Activated CD8-positive, alpha-beta T cell treated with anti-CD3 and anti-CD28 coated beads, Interleukin-2, amount 10 ng/mL, durations not matched to agents 7 days and 5 days (primary cell): ENCODE measurements at places on chromosomes 4 and X.

DNA sequence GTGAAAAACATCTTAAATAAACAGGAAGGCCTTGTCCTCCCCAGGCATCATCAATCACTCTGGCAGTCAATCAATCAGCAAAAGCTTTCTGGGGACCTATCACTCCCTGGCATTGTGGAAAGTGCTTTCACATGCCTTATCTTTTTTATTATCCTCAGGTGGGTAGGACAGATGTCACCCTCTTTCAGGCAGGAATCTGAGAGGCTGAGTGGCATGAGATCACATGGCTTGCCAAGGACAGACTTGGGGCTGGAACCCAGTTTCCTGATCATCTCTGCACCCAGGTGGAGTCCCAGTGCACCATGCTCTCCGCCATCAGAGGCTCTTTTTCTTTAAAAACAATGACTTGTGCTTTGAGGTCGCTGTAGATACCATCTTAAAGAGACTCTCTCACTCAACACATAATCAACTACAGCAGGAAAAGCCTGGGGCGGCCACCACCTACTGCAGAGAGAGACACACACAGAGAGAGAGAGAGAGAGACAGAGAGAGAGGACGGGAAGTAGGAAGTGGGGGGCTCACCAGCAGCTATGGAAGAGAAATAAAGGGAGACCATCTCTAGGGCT is 282.7 kb downstream of the PTTG2 start:
- no peak for DNase-seq

DNA sequence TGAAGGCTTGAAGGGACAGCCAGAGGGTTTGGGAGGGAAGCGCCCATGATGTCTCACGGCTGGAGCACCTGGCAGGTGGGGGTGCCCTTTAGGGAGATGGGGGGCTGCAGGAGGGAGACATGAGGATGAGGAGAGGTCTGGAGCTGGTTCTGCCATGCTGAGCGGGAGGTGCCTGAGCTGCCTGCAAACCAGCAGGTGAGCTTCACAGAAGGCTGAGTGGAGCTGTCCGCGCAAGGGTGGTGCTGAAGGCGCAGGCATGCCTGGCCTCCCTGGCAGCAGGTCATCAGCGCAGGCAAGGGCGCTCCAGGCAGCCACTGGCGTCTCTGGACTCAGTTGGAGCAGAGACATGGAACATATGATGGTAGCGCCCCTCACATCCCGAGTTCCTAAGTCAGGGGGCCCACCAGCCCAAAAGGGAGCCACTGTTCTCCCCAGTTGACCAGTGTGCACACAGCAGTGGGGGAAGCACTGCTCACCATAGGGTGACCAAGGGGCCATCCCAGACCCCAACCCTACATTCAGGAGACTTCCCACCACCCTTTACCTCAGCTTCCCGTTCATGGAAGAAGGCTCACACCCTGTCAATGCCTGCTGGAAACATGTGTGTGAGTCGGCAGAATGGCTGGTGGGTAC is 25.8 kb downstream of the ADRA2C start:
- peak; percentile 58 for DNase-seq

- no peak for DNase-seq
Observed at GRCh38 chrX:57417827-57418226, 131.3 kb downstream of the FAAH2 start.

- DNase-seq = no peak
Observed at GRCh38 chr4:101102114-101102742, 245.1 kb downstream of the PPP3CA start.

DNA sequence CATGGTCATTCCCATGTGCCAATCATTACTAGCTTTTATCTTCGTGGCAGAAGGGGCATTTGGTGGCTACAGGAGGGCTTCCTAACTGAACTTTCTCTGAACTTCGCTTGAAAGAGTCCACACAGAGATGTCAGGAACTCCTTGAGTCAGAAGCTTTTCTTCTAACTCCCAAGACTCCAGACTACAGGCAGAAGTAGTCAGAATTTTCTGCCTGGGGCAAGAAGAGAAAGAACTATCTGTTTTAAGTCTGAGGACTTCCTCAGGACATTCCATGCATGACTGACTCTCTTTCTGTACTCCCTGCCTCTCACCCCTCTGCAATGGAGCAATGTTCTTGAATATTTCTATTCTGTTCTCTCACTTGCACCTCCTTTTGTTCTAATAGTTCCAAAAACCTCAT is 170.5 kb upstream of the TBC1D9 start:
- DNase-seq = no peak

GRCh38 chrX:72142794-72143608 is 11.3 kb upstream of the RTL5 start:
- DNase-seq = no peak

DNA sequence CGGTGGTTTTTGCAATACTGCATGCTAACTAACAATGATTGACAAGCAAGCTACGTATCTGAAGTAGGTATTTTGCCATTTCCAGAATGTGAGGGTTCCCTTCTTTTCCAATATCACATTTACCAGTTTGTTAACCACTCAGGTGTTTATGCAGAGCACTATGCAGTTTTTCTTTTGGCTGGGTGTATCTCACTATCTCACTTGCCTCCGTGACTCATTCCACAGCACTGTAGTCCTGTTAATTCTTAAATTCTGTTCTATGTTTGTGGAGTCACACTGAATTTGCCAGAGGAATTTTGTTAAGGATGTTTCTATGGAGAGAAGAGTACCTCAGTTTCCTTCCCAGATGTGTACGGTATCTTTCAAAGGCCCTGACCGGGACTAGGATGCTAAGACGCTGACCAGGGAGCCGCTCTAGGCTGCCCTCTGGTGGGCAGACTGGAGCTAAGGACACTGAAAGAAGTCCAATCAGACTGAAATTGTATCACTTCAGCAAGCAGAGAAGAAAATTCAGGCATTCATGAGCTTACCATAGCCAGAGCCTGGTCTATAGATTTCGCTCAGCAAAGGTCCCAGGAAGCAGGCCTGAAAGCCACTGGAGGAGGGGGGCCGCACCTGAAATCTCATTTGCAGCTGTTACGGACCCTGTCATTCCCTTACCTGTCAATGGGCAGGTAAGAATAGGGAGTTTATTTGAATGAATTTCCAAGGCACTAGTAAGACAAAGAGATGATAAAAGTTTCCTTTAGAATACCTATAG is 388.4 kb upstream of the SPOCK3 start:
- DNase-seq = peak; percentile 32

DNA sequence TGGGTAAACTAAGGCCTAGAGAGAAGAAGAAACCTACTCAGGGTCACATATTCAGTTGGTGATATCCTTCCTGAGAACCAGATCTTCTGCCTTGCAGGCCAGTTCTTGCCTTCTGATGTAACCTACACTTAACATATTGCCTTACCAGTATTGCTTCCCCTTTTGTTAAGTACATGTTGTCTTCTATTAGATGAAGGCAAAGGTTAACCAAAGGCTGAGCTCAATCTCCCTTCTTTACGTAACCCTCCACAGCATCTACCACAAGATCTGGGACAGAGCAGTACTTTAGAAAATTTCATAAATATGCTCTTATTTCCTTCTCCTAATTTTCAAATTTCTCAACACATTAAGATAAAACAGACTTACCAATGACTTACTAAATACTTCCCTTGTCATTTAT is 474.4 kb downstream of the SH2D1A start:
- DNase-seq = no peak

DNA sequence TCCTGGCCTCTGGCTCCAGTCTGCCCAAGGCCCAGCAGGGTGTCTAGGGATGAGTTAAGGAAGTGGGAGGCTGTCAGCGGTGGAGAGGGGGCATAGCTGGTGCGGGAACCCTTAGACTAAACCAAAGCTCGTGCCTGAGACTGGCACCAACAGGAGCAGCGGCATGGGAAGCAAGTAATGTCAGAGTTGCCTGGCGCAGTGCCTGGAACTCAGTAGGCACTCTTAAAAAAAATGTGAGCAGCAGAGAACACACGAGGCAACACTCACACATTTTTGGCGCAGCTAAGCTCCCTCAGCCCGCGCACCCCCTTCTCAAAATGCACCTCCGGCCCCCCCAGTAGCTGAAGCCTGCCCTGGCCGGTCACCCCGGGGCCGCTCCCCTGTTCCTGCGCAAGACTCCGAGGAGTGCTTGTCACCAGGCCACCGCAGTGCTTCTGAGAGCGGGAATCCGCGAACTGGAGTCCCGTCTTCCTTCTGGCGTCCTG is 583 bp downstream of the GABRE start:
- DNase-seq = no peak

GRCh38 chr4:107718351-107718965 is 1.6 kb downstream of the PAPSS1 start:
- no peak for DNase-seq

- DNase-seq = no peak
Observed at GRCh38 chrX:18696653-18697052, 10.8 kb upstream of the PPEF1 start.

GRCh38 chr4:152896811-152897210 is 39.3 kb upstream of the FHDC1 start:
- DNase-seq = no peak

DNA sequence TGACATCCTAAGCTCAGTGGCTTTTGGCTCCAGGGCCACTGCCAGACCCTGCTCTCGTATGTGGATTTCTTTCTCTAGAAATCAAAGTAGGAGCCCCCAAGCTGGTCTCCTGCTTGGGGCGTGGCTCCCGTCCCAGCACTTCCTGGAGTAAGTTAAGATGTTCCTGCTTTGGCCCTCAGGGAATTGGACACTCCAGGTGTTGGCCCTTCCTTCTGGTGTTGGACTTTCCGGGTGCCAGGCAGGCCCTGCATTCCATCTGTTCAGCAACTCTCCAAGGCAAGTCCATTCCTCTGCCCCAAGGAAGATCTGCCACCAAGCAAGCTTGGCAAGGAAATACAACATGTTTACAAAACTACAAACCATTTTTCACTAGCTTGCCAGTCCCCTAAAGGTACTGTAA is 22.1 kb upstream of the GPC4 start:
- DNase-seq = no peak

- DNase-seq = peak; percentile 42
Observed at GRCh38 chr4:1246901-1247863, 1.7 kb downstream of the CTBP1 start.

- peak; percentile 40 for DNase-seq
Observed at GRCh38 chrX:13658602-13659001, 5.7 kb downstream of the TCEANC start.

DNA sequence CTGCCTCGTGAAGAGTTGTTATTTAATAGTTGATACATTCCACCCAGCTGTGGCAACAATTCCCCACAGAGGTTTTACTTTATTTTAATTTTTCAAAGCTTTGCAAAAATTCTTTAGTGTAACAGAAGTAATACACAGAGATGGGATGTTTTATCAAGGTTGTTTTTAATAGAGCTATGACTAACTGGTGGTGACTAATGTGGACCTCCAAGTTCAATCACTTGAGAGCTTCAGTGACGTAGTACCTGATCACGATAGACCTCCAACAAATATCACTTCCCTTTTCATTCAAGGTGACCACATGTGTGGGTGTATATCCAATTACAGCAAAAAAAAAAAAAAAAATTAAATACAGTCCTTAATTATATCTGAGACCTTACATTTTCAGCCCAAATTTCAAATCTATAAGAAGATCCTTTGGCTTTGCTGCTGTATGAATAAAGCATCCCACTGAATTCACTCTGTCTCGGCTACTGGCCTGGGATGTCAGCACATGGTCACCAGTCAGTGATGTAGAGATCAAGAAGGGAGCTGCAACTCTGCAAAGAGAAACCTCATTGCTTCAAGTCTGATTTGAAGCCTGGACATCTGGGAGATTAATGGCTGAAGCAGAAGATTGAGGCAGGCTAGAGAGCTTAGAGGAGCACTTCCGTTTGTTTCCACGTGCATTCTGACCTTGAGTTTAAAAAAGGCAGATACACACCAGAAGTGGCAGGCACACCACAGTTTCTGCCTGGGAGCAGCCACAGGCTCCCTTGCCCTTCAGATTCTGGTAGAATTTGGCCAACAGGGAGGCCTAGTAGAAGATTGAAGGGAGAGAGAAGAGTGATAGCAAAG is 345.9 kb upstream of the NOCT start:
- DNase-seq = no peak

- no peak for DNase-seq
Observed at GRCh38 chr4:61648264-61648663, 448.1 kb downstream of the ADGRL3 start.

DNA sequence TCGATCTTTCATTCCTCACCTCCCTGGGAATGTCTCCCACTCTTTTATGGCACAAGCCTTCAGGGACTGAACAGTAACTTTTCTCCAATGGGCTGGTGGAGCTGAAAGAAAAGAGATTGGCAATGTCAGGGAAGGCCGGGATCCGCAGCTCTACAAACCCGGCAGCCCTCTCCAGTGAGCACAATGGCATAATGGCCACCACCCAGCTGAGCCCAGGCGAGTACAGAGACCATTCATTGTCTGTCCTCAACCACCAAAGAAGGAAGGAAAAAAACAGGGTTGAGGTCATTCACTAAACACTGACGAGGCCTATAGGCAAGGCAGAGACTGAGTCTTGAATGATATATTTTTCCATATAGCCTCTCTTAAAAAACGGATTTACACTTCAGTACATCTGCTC is 3.6 kb downstream of the GEMIN8 start:
- no peak for DNase-seq

DNA sequence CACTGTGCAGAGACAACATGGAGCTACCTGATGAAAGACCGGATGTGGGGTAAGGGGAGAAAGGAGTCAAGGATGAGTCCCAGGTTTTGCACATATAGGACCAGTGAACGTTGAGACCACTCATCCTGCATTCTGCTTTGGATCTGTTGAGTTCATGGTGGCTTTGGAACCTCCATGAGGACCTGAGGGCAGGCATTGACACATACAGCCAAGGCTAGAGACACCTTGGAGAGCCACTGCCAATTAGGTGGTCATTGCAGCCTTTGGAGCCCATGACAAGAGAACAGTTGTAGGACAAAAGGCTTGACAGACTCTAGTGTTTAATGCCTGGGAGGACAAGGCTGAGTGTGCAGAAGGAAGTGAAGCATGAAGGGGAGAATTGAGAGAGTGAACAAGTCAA is 87.9 kb downstream of the STK32B start:
- no peak for DNase-seq

DNA sequence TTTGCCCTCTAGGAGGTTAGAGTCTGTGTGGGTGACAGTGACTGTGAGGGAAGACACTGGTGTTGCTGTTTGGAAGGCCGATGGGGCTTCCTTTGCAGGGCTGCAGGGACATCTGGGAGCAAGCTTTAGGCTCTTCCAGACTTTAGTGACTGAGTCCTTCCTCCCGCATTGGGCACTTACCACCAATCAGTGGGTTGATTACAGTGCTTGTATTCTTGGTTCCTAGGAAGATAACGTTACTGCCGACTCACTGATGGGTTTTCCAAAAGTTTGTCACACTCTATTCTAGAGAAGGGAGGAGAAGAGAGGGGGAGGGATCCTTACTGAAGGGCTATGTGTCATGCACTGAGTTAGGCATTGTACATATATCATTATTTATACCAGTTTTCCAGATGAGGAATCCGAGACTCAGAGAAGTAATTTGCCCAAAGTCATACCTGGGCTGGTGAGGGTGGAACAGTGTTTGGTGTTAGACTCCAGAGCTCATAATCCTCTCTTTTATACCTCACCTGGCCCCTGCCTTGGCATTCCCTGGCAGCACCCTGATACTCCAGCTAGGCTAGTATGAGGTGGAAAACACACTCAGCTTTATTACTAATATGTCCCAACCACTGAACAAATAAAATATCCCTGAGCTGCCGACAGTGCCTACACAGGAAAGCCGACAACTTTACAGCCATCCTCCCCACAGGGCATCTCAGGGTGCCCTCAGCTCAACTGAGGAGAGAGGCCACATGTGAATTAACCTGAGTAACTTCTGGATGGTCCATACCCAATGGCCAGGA is 3.8 kb downstream of the CHST7 start:
- no peak for DNase-seq
